G401 (cell line): ENCODE measurements at places on chromosomes 7 and 10.

- DNase-seq: no peak
Observed at GRCh38 chr7:34081935-34082334, 176.6 kb downstream of the BMPER start.

DNA sequence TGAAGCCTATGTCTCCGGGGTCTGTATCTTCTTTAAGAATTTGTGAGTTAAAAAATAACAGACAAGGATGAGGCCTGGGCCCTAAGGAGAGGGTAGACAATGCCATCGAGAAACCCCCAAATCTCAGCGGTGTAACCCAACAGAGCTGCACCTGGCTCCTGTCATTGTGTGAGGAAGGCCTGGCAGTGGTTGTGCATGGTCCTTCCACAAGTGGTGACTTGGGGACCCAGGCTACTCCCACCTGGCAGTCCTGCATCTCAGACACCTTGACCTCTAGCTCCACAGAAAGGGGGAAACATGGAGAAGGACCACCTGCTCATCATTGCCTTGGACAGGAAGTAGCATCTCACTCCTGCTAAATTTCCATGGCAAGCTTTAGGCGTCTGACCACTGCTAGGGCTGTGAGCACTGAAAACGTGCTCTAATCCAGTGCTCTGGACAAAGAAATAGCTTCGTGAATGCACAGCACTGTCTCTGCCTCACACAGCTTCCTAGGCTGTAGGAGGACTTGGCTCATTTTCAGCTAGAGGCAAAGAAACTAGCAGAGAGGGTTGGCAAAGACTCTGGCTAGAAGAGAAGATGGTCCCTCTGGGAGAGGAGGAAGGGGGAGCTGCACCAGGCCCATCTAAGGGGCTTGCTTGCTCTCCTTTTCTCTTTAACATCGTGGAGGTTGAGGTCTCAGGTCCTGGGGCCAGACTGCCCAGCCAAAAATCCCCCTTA, 273.9 kb upstream of the ZMIZ1 start:
- DNase-seq: no peak

GRCh38 chr10:70773965-70774809, 11.0 kb downstream of the TBATA start:
- no peak for DNase-seq

GRCh38 chr7:191105-191980, 1.0 kb upstream of the FAM20C start:
- peak; percentile 51 for DNase-seq

DNA sequence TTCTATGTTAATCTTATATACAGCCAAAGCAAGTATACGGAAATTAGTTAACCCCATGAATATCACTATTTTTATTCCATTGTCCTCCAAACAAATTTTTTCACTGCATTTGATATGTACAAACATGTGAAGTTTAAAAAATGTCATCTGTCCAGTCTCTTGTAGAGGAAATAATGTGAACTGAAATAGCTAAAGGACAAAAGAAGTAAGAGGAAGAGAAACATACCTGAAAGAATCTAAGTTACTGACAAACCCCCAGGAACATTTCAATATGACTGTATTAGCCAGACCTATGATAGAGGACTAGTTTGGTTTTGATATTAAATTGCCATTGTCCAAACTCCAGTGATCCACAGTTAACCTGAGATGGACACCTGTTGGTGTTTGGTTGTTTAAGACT, 80.6 kb downstream of the NRCAM start:
- no peak for DNase-seq

DNA sequence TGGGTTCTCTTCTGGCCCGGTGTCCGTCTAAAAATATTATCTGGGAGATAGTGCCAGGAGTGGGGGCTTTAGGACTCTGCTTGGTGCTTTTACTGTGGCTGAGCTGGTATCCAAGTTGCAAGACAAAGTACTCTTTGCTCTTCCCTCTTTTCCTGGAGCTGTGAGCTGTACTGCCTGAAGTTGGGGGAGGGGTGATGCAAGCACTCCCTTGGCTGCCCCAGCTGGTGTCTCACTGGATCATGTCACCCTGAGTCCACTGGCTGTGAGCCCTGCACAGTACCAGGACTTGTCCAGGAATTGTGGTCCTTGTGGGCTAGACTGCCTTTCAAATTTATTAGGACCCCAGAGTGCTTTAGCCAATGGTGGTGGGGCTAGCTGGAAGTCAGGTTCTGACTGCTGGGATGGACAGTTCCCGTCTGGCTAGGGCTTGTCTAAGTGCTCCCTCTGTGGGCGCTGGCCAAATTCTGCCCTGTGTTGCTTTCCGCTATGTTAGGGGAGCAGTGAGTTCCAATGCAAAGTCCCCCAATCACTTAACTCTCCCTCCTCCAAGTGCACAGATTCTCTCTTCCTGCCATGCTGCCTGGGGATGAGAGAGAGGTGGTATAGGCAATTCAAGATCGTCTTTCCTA, 13.1 kb downstream of the CC2D2B start:
- no peak for DNase-seq

GRCh38 chr10:76160446-76161300, 729.2 kb downstream of the LRMDA start:
- DNase-seq: no peak

DNA sequence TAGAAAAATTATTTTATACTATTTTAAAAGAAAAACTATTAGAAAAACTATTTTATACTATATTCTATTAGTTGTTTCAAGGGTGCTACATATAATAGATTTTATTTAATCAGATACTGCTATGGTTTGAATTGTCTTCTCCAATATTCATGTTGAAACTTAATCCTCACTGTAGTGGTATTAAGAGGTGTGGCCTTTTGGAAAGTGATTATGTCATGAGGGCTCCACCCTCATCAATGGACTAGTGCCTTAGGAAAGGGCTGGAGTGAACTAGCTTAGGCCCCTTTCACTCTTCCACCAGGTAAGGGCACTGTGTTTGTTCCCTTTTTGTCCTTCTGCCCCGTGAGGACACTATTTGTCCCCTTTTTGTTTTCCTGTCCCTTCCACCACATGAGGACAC, 111.6 kb downstream of the ATE1 start:
- no peak for DNase-seq

DNA sequence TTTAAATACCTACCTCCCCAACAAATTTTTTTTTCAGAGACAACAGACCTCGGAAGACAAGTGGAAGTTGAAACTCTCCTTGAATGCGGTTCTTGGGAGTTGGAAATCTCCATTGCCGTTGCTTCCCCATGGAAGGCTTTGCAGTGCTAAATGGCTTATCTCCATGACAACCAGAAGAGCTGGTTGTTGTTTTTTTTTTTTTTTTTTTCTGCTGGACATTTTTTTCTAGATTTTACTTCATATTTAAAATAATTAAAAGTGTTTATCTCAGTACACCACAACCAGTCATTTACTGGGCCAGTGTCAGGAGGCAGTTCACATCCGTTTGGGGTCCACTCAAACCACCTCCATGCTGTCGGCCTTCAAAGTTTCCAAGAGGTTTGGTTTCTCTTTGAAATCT, 348.5 kb upstream of the PRKCQ start:
- peak; percentile 37 for DNase-seq

DNA sequence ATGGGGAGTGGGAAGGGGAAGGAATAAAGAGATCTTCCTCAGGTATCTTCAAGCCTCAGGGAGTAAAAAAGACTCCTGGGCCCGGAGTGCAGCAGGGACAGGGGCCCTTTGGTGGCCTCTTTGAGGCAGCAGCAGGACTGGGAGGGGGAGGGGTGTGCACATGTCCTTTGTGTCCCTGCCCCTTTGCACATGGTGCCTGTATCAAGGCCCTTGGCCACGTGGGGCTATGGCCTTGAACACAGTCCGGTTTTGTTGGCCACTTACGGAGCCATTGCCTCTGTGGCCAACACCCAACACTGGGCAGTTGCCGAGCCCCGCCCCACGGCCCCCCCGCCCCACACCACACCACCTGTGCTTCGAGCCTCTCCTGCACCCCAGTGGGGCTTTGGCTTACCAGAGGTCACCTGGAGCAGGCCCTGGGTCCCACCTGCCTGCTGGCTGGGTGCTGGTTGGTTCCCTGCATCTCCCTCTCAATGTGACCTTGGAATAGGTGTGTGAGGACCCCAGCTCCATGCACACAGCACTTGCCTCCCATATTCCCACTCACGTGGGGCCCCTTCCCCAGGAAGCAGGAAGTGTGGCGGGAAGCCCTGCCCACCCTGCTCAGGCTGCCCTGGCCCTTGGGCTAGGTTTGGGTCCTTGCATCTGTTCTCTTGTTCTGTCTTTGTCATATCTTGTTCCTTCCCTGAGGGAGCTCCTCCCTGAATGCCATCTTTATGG, 5.4 kb downstream of the SAP25 start:
- peak; percentile 22 for DNase-seq

- no peak for DNase-seq
Observed at GRCh38 chr7:22896917-22897316, 74.3 kb upstream of the TOMM7 start.

DNA sequence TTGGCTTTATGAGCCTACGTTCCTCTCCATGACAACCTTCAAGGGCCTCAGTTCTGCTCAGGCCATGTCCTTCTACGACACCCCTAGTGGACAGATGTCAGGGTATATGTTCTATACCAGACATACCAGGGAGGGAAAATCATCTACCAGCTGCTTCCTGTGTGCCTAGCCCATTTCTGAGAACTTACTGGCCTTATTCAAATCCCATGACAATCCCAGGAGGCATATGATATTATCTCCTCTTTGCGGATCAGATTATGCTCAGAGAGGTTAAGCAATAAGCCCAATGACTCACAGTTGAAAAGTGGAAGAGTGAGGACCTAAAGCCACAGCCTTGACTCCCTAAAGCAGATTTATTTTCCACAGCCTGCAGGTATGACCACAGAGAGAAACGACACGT, 139.3 kb downstream of the GLI3 start:
- no peak for DNase-seq

GRCh38 chr10:7361316-7361715, 49.5 kb downstream of the SFMBT2 start:
- DNase-seq: no peak

DNA sequence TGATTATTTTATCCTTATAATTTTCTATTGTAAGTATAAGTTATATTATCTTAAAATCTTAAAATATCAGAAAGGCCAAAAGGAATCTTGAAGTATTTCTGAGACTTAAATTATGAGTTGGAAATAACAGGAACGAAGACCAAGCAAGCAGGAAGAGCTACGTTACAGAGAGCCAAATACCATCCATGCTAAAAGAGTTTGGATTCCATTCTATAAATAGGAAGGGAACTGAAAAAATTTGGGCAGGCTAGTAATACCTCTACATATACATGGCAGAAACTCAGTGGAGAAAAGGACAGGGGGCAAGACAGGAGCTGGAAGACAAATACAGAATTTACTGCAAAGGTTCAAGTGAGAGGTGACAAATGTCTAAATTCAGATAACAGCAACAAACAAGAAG, 16.7 kb downstream of the ITGB1 start:
- no peak for DNase-seq

- DNase-seq: no peak
Observed at GRCh38 chr7:157056246-157056645, 45.8 kb upstream of the MNX1 start.

DNA sequence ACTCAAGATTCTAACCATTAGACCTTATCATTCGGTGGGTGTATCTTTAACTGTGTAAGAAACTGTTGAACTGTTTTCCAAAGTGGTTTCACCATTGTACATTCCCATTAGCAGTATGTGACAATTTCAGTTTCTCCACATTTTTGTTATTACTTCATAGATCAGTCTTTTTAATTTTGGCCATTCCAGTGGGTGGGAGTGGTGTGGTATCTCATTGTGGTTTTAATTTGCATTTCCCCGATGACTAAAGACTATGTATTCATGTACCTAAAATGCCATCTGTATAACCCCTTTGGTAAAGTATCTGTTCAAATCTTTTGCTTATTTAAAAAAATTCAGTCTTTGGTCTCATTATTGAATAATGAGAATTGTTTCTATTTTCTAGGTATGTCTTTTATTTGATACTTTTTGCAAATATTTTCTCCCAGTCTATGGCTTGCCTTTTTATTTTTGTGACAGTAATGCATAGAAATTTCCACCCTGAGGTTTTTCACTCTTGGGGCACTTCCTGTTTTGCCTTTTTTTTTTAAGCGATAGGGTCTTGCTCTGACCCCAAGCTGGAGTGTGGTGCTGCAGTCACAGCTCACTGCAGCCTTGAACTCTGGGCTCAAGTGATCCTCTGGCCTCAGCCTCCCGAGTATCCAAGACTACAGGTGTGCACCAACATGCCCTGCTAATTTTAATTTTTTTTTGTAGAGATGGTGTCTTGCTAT, 141.1 kb upstream of the ITGB1 start:
- DNase-seq: no peak

- no peak for DNase-seq
Observed at GRCh38 chr7:82312646-82313045, 130.9 kb downstream of the CACNA2D1 start.

DNA sequence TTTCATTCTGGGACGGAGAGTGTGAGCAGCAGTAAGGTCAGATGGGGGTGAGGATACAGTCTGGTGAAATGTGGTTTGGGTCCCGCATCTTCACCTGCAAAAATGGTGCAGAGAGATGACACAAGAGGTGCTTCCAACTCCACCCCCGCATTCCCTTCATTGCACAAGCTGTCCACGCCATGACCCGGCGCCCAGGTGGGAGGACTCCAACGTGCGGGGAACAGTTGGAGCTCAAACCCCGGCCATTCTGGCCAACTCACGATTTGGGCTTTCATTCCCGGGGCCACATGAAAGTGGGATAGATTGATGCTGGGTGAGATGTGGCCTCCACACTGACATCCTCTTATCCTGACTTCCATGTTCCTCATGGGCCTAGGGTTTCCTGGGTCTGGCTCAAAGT, 34.6 kb upstream of the ZNF273 start:
- DNase-seq: no peak

DNA sequence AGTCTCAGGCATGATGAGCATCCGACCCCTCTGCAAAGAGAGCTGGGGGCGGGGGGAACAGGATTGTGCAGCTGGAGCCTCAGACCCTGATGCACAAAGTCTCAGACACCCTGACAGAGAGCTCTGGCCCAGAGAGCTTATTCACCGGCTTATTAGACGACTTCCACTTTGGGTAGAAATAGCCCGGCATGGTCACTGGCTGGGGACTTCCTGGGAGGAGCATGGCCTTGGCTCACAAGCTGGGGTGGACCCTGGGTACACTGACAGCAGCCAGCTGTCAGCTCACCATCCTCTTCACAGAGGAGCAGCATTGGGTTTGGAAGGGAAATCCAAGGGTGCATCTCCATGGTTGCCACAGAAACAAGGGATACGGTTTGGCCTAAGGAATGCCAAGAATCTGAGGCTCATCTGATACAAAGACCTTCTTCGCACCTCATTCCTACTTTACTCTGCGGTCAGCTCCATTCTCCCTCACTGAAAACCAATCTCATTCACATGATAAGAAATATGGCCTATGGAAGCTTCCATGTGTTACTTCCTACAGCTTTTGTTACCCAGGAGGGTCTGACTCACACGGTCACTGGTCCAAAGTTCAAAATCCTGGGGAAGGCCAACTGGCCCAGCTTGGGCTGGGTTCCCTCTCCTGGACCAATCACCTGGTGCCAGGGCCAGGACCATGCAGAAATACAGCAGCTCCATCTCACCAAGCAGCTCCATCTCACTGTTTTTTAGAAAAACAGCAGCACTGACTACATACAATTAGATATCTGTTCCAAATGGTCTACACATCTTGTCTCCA, 25.1 kb downstream of the ZNF467 start:
- DNase-seq: no peak

- DNase-seq: no peak
Observed at GRCh38 chr10:28948046-28948445, 270.7 kb downstream of the BAMBI start.

GRCh38 chr10:110398419-110399105, 93.8 kb upstream of the SMNDC1 start:
- DNase-seq: no peak
